Stimulated activated CD8-positive, alpha-beta memory T cell treated with anti-CD3 and anti-CD28 coated beads, Interleukin-2, amount 100 ng/mL, for 1 hour (primary cell): ENCODE measurements at places on chromosomes 1 and 21.

DNA sequence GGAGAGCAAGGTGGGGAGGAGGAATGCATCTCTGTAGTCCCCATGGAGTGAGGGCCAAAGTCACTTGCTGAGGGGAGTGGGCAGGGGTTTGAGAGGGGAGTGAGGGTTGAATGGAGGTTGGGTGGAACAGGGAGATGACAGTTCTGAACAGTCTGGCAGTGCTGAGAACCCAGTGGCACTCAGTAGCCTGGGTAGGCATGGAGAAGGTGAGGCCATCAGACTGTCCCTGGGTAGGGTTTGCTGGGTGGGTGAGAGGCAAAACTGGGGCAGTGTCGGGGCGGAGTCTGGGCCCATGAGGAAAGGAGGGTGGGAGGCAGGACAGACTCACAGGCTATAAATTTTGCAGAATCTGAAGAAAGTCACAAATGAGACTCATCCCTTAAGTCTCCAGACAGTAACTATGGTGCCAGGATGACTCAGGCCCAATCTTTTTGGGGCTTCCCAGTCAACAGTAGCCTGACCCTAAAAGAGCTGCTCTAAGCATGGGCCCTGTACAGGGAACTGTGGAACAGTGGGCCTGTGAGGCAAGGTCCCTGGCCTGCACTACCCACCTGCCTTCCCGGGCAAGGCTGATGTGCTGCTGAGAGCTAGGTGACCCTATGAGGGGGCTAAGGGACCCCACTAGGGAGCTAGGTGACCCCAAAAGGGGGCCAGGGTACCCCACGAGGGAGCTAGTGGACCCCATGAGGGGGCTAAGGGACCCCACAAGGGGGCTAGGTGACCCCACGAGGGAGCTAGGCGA is 51.0 kb upstream of the DMRTB1 start:
- no peak for DNase-seq

GRCh38 chr21:36250423-36251075 is 69.4 kb upstream of the MORC3 start:
- DNase-seq = no peak

DNA sequence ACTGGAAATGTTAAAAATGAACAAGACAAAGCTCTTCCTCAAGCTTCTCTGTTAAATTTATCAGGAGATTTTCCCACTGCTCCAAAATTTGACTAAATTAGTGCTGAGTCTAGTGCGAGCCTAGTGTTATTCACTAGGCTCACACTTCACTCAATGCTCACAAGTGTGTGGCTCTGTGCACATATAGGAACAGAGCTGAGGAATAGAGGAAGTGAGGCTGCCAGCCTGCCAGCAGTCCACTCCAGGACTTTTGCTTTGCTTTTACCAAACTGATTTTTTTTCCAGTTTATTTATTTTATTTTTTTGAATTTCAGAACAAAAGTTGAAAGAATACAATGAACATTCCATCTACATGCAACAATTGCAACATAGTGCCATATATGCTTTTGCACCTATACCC is 87.2 kb downstream of the VAV3 start:
- DNase-seq = no peak

DNA sequence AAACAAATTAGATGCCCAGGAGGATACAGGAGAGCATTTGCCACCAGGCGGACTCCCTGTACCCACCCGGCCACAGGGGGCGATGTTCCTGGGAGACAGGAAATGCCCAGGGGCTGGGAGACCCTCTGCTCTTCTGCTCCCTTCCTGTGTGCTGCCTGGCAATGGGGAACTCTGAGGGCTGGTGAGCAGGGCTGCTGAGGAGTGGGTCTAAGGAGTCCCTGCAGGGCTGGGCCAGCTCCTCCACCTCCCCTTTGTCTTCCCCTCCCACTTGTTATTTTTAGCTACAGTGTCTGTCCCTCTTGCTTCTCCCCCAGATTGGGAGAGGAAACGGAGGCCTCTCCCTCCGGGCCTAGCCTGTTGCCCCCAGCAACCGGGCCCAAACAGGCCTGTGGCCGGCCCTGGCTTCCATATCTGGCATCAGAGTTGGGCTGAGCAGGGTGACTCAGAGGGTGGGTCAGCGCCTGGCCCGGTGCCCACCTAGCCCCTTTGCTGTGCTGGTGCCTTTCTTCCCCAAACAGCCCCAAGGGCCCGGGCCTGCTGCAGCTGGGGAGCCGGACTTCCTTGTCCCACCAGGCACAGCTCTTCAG is 11.6 kb downstream of the LMNA start:
- peak; percentile 41 for DNase-seq

GRCh38 chr1:166007176-166007575 is 159.6 kb downstream of the FAM78B start:
- no peak for DNase-seq

GRCh38 chr1:179038528-179039281 is 13.0 kb downstream of the FAM20B start:
- DNase-seq = no peak
